ENCODE measurements at places on chromosomes 5 and 9. TPM values are rescaled to one million over a fixed set of nuclear protein-coding genes. Genes with fewer than 3 reads are reported as not detected.

DNA sequence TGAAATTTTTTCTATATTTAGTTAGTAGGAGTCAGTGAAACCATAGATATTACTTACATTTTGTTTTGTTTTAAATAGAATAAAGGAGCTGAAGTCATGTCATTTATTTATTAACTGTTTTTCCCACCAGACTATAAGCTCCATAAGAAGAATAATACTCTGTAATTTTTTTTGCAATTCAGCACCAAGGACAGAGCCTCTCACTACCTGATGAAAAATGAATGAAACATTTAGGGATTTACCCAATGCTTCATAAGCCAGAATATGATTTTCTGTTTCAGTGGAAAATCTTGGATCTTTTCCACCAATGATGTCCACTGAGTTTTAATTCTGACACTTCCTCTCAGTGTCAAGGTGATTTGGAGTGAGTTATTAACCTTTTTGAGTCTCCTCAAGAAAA lies 624.9 kb upstream of the GRAMD2B start:
- peak; percentile 37 for DNase-seq

- DNase-seq, result no peak
Measured at GRCh38 chr9:116144038-116144437, 9.6 kb upstream of the PAPPA start.

DNA sequence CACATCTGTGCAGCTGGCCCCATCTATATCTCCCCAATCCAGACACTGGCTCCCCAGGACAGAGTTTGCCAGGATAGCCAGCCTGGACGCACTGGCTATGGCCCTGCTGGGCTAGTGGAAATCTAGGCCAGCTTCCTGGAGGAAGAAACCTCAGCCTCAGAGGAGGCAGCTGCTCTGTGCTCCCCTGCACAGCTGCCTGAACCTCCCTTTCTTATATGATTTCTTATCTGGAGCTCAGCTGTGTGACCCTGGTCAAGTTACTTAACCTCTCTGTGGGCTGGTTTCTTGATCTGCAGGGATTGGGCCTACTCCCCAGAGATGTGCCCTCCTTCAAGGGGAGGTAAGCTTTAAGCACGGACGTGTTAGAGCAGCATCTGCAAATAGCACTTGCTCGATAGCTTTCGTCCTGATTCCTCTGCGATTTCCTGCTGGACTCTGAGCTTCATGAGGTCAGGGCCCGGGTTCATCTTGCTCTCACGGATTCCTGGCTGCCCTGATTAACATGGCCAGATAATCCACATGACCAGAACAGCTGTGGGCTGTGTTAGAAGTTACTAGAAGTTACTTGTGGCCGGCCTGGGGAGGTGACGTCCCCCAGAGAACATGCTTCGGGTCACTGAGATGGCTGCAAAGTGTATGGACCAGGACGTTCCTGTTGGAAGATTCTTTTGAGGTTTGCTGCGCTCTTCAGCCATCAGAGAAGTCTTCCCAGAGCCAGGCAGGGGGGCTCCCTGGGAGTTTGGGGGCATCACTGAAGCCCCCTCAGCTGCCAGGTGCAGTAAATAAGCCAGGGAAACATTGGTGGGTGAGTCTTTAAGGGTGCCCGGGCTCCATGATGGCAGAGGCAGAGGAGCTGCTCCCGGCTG lies 14.5 kb downstream of the C9orf50 start:
- no peak for DNase-seq

DNA sequence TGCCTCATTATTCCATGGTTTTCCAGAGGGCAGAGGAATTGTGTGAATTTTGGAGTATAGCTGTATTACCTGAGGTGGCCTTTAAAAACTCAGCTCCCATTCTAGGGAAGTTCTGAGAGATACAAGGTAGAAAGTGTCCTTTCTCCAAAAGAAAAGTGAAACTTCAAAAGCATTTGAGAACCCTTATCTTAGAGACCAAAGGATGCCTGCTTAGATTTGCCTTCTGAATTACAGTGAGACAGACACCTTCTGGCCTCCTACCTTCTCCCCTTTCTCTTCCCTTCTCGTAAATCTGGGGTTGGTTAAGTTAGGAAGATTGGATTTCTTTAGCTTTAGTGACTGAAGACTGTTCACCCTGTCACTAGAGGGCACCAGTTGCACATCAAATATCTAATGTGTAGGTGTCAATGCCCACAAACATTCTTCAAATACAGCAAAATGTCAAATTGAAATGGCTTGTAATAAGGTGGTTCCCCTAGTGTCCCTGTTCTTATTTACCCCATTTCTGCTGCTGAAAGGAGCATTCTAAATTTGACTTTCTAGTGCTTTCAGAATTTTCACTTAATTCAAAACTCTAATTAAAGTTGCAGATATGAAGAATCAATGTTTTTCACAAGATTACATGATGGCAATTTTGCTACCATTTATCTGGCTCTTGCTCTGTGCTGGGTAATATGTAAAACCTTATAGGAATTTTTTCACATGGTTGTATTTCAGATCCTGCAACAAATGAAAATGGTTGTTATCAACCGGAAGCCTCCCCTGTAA lies 46.7 kb downstream of the PRRC1 start:
- peak; percentile 37 for DNase-seq

DNA sequence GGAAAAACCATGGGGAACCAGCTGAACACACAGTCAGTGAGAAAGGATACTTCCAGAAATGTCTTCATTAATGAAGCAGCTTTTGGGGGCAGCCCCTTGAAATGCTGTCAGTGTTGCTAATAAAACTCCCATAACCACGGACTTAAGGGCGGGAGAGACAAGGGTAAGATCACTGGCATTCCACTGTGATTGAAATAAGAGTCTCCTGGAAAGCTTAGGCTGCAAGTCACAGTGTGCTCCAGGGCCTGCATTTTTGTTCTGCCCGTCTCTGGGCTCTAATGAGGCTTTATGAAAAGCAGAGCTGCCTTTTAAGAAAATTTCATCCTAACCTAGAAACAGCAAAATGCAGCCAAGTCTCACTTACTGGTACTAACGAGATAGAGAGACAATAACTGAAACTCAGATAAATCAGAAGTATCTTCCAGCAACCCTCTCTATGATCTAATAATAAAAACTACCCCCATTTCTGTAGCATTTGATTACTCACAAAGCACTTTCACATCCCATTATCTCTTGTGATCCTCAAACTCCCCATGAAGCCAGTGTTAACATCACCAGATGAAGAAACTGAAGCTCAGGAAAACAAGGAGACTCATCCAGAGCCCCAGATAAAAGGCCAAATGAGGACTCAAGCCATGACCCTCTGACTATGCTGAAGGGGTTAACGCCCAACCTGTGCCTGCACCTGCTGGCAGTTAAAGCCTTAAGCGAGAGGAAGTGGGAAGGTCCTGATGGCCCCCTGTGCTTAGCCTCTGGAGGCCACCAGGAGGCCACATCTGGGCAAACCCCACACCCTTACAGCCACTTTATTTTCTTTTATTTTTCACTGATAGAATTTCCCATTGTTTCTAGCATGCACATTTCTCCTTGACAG lies 37.5 kb downstream of the SPOCK1 start:
- no peak for DNase-seq

- no peak for DNase-seq
Measured at GRCh38 chr5:89932771-89933181, 476.8 kb downstream of the CETN3 start.

- no peak for DNase-seq
Measured at GRCh38 chr9:93097511-93098201, 1.6 kb downstream of the CARD19 start.

- DNase-seq, result no peak
Measured at GRCh38 chr5:107937204-107937603, 266.5 kb upstream of the EFNA5 start.

SPAG8 gene
- polyA plus RNA-seq, result 7.2 TPM
